ENCODE measurements at places on chromosomes 4 and X. TPM values are rescaled to one million over a fixed set of nuclear protein-coding genes. Genes with fewer than 3 reads are reported as not detected.

DNA sequence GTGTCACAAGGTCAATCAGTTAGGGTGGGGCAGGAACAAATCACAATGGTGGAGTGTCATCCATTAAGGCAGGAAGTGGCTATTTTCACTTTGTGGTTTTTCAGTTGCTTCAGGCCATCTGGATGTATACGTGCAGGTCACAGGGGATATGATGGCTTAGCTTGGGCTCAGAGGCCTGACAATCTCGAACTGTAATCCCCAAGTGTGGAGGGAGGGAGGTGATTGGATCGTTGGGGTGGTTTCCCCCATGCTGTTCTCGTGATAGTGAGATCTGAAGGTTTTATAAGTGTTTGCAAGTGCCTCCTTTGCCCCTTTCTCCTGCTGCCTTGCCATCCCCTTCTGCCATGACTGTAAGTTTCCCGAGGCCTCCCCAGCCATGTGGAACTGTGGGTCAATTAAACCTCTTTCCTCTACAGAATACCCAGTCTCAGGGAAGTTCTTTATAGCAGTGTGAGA is 36.7 kb upstream of the STS start:
- peak overlapping the region; percentile 2 for H3K4me3 ChIP-seq
- no peak for DNase-seq
- H3K36me3 ChIP-seq, result peaks cover 15% of the 10 kb centered on the region
- peaks cover 19% of the 10 kb centered on the region for H3K4me1 ChIP-seq

GRCh38 chrX:70254063-70254400 is 6.0 kb downstream of the P2RY4 start:
- peak overlapping the region; percentile 95 for H3K27ac ChIP-seq
- no peak for DNase-seq
- no peak overlapping the region for H3K4me3 ChIP-seq
- peaks cover 15% of the 10 kb centered on the region for H3K4me1 ChIP-seq
- no peaks in the 10 kb centered on the region for H3K27me3 ChIP-seq
- peaks cover 10% of the 10 kb centered on the region for H3K36me3 ChIP-seq

The SOX3 gene
- not detected for total RNA-seq

The PF4V1 gene
- total RNA-seq, result not detected

- DNase-seq, result no peak
- no peaks in the 10 kb centered on the region for H3K36me3 ChIP-seq
- no peaks in the 10 kb centered on the region for H3K4me1 ChIP-seq
- no peak overlapping the region for H3K4me3 ChIP-seq
- H3K27me3 ChIP-seq, result peaks cover 20% of the 10 kb centered on the region
Observed at GRCh38 chr4:134202166-134202956, 772 bp upstream of the PABPC4L start.

GRCh38 chr4:170087163-170087700 is 2.5 kb downstream of the AADAT start:
- H3K27me3 ChIP-seq, result peaks cover 47% of the 10 kb centered on the region
- no peaks in the 10 kb centered on the region for H3K36me3 ChIP-seq
- DNase-seq, result no peak
- H3K27ac ChIP-seq, result no peak overlapping the region
- H3K4me3 ChIP-seq, result no peak overlapping the region

The DOK7 gene
- not detected for total RNA-seq

The AR gene
- not detected for total RNA-seq

The IL2RG gene
- total RNA-seq, result 231 TPM

DNA sequence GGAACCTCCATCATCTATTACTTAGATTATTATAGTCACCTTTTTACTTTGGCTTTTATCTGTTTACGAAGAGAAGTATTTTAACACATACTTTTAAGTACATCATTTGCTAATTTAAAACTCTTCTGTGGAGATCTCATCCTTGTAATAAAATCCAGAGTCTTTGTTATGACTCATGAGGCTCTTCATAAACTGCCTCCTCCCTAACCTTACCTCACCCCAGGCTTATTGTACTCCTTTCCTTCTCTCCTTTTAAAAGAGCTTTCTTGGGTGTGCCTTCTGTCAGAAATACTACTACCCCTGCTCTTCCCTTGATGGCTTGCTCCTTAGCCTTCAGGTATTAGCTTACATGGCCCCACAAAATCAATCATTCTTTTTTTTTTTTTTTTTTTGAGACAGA is 6.6 kb downstream of the ARL9 start:
- no peak overlapping the region for H3K4me3 ChIP-seq
- H3K27ac ChIP-seq, result no peak overlapping the region
- no peaks in the 10 kb centered on the region for H3K27me3 ChIP-seq
- no peaks in the 10 kb centered on the region for H3K4me1 ChIP-seq

The AMTN gene
- total RNA-seq, result not detected

The DAPP1 gene
- 37.9 TPM for total RNA-seq

DNA sequence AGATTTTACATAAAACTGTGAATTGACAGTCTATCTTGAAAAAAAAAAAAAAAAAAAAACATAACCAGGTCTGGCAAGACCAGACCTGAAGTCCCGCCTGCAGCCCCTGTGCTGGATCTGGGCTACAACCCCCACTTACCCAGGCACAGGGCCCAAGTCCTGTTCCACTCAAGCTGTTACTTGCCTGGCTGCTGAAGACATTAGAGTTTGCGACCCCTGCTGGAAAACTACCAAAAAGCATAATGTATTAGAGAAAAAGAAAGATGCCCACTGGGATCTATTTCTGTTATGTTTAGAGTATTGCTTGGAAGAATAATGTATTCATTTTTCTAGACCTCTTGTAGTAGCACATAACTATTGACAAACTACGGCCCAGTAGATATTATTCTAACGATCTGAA is 4.7 kb downstream of the HS3ST1 start:
- H3K27me3 ChIP-seq, result peaks cover 21% of the 10 kb centered on the region

GRCh38 chr4:67785528-67785927 is 31.3 kb upstream of the GNRHR start:
- no peak overlapping the region for H3K4me3 ChIP-seq
- no peak overlapping the region for H3K27ac ChIP-seq
- H3K27me3 ChIP-seq, result no peaks in the 10 kb centered on the region
- H3K36me3 ChIP-seq, result no peaks in the 10 kb centered on the region
- no peak for DNase-seq

The VCX gene
- not detected for total RNA-seq

The NWD2 gene
- total RNA-seq, result not detected

DNA sequence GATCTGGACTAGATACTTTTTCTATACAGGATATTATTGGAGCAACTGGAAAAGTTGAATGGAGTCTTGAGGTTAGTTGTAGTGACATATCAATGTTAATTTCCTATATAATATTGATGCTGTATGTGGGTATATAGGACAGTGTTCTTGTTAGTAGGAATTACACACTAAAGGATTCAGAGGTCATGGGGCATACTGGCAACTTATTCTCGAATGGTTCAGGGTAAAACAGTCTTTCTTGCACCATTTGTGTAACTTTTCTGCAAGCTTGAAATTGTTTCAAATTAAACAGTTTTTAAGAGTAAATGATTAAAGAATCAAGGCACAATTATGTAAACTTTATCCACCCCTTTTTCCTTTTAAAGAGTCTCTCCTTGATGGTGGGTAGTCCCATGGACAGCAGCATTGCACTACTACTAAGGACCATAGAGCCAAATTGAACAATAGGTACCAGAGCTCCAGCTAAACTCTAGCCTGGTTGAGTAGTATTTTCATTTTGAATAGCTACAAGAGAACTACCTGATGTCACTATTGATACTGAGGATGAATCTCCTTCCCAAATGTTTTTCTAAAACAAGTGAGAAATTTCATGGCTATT is 70.1 kb downstream of the DMP1 start:
- H3K4me3 ChIP-seq, result no peak overlapping the region
- H3K36me3 ChIP-seq, result no peaks in the 10 kb centered on the region
- peaks cover 7% of the 10 kb centered on the region for H3K27me3 ChIP-seq
- no peak for DNase-seq
- H3K27ac ChIP-seq, result no peak overlapping the region

GRCh38 chrX:1443496-1444075 is 9.1 kb downstream of the ASMTL start:
- H3K4me3 ChIP-seq, result no peak overlapping the region
- DNase-seq, result no peak
- no peaks in the 10 kb centered on the region for H3K27me3 ChIP-seq
- peaks cover 2% of the 10 kb centered on the region for H3K4me1 ChIP-seq

GRCh38 chr4:134001057-134001456 is 200.5 kb downstream of the PABPC4L start:
- H3K27me3 ChIP-seq, result no peaks in the 10 kb centered on the region
- H3K27ac ChIP-seq, result no peak overlapping the region
- H3K4me1 ChIP-seq, result no peaks in the 10 kb centered on the region
- no peak overlapping the region for H3K4me3 ChIP-seq
- no peak for DNase-seq
- H3K36me3 ChIP-seq, result no peaks in the 10 kb centered on the region

DNA sequence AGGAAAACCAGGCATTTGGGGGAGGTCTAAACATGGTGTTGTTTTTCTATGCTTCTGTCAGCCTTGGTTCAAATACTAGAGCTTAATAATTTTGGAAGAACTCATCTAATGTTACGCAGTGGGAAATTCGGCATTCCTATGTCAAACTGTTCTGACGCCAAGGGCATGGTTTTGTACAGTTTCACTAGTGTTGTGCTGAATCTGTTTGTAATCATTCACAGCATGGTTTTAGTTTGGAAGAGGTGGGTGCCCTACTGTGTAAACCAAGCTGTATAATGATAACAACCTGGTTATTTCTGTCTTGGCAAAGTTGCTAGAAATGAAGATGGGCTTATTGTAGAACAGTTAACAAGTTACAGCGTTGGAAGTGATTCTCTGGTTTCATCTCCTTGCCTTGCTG is 5.2 kb downstream of the DDX3X start:
- H3K4me1 ChIP-seq, result peaks cover 34% of the 10 kb centered on the region
- peaks cover 72% of the 10 kb centered on the region for H3K36me3 ChIP-seq
- no peak for DNase-seq
- H3K27me3 ChIP-seq, result peaks cover 4% of the 10 kb centered on the region
- H3K27ac ChIP-seq, result peak overlapping the region; percentile 83

DNA sequence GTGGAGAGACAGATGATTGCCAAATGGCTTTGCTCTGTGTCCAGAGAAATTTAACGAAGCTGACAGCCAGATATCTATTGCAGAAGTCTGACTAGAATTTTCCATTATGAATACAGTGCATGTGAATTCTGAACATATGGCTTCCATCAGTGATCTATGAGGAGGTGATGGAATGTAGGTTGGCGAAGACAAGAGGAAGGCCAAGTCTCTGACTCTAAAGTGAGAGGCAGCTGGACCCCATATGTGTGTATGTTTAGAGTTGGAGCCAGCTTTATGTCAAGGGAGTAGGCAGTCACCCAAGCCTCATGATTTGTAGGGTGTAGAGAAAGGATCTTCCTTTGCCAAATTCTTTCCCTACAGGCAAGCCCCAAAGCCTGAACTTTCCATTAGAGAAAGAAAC is 76.2 kb upstream of the TEX13D start:
- H3K4me1 ChIP-seq, result peaks cover 39% of the 10 kb centered on the region
- no peaks in the 10 kb centered on the region for H3K27me3 ChIP-seq
- no peak overlapping the region for H3K4me3 ChIP-seq
- DNase-seq, result no peak
- peak overlapping the region; percentile 56 for H3K27ac ChIP-seq
- H3K36me3 ChIP-seq, result peaks cover 11% of the 10 kb centered on the region

The STARD8 gene
- total RNA-seq, result 0.50 TPM

The C4orf51 gene
- not detected for total RNA-seq

The FGF2 gene
- total RNA-seq, result 2.0 TPM

DNA sequence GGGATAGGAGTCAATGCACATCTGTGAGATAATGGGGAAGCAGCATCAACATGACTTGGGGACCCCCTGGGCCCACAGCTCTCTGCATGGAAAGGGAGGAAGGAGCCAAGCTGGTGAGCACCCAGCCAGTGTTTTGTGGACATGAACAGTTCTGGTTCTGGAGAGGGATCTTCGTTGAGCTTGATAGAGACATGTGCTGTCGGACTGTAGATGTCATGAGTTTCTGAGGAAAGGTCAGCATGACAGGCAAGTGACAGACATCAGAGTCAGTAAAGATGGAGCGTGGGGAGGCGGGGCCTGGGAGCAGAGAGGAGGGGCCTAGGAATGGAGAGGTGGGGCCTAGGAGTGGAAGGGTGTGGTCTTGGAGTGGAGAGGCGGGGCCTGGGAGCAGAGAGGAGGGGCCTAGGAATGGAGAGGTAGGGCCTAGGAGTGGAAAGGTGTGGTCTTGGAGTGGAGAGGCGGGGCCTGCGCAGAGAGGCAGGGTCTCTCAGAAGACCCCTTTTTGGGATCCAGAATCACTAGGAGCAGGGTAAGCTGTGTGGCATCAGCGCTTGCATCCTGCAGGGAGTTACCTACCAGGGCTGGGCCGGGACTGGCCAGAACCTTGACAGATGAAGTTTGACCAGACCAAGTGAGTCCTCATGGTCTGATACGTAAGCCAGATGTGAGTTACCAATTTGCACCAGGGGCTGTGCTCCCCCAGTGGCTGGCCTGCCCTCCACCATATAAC is 33.7 kb downstream of the PIGG start:
- no peak overlapping the region for H3K27ac ChIP-seq
- H3K4me1 ChIP-seq, result peaks cover 1% of the 10 kb centered on the region
- DNase-seq, result no peak
- H3K27me3 ChIP-seq, result no peaks in the 10 kb centered on the region
- no peak overlapping the region for H3K4me3 ChIP-seq
- peaks cover 48% of the 10 kb centered on the region for H3K36me3 ChIP-seq

DNA sequence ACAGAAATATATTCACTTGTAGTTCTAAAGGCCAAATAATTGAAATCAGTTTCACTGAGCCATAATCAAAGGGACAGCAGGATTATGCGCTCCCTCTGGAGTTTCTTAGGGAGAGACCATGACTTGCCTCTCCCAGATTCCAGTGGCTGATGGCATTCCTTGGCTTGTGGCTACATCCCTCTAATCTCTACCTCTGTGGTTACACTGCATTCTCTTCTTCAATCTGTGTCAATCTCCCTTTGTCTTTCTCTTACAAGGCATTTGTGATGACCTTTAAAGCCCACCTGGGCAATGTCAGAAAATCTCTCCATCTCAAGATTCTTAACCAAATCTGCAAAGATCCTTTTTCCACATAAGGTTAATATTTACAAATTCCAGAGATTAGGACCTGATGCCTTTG is 260.2 kb downstream of the UNC5C start:
- peaks cover 26% of the 10 kb centered on the region for H3K4me1 ChIP-seq
- no peaks in the 10 kb centered on the region for H3K36me3 ChIP-seq
- no peaks in the 10 kb centered on the region for H3K27me3 ChIP-seq
- H3K27ac ChIP-seq, result no peak overlapping the region
- no peak overlapping the region for H3K4me3 ChIP-seq

The SRPX2 gene
- total RNA-seq, result not detected

The ETNPPL gene
- total RNA-seq, result not detected

DNA sequence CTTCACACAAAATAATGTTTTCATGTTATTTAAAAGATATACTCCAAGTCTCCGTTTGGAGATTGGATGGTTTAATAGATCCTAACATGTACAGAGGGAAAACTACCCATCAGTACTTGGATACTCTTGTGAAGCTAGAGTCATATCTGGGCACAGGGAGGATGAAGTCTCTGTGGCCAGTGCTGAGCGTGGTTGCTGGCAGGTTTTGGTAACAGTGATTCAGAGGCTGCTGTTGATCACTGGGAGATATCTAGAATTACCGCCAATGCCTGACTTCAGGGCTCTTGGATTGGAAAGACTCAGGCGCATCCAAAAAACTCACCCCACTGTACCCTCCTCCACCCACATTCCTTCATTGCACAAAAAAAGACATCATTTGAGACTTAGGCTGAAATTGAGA is 107.2 kb upstream of the PGRMC2 start:
- H3K4me3 ChIP-seq, result no peak overlapping the region
- DNase-seq, result no peak
- no peaks in the 10 kb centered on the region for H3K4me1 ChIP-seq

The NUDT10 gene
- 2.7 TPM for total RNA-seq
